ENCODE measurements at places on chromosomes 1 and 21.

DNA sequence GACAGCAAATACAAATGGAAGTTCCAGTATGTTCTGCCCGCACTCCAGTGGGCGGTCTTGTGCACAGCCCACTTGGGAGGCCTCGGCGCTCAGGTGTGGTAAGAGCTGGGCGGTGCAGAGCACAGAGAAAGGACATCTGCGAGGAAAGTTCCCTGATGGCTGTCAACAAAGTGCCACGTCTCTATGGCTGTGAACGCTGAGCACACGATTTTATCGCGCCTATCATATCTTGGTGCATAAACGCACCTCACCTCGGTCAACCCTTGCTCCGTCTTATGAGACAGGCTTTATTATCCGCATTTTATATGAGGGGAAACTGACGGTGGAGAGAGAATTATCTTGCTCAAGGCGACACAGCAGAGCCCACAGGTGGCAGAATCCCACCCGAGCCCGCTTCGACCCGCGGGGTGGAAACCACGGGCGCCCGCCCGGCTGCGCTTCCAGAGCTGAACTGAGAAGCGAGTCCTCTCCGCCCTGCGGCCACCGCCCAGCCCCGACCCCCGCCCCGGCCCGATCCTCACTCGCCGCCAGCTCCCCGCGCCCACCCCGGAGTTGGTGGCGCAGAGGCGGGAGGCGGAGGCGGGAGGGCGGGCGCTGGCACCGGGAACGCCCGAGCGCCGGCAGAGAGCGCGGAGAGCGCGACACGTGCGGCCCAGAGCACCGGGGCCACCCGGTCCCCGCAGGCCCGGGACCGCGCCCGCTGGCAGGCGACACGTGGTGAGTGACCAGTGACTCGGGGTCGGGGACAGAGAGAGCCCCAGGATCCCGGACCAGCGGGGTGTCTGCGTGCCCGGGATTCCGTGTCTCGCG is at the start of gene IL12RB2:
Gene IL12RB2 (plus strand): TSS at position 623 of the 810 bp plus-strand sequence. CDS start 12,496 bp downstream, outside the sequence.
- no peak for DNase-seq

- DNase-seq = no peak
Measured at GRCh38 chr1:174393885-174394284, 53.9 kb upstream of the GPR52 start.

DNA sequence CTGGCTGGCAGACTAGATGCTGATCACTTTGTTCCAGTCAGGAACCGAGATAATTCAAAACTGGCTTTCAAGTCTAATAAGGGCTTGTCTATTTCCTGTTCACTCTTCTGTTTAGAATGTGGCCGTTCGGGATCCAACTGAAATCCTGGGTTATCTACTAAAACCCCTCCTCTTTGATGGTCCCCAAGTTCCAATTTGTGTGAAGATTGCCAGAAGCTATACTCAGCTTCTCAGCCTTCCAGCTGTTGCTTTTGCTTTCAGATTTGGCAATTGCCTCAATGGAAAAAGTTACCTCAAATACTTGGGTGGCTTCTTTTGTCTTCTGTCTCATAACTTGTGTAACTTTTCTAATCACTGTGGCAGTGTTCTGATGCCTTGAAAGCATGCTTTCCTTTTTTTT is 43.7 kb downstream of the BTBD8 start:
- DNase-seq = no peak

GRCh38 chr1:70909262-70909822 is 138.3 kb downstream of the PTGER3 start:
- no peak for DNase-seq

- no peak for DNase-seq
Measured at GRCh38 chr1:44733365-44733764, 2.4 kb upstream of the RNU5D-1 start.

DNA sequence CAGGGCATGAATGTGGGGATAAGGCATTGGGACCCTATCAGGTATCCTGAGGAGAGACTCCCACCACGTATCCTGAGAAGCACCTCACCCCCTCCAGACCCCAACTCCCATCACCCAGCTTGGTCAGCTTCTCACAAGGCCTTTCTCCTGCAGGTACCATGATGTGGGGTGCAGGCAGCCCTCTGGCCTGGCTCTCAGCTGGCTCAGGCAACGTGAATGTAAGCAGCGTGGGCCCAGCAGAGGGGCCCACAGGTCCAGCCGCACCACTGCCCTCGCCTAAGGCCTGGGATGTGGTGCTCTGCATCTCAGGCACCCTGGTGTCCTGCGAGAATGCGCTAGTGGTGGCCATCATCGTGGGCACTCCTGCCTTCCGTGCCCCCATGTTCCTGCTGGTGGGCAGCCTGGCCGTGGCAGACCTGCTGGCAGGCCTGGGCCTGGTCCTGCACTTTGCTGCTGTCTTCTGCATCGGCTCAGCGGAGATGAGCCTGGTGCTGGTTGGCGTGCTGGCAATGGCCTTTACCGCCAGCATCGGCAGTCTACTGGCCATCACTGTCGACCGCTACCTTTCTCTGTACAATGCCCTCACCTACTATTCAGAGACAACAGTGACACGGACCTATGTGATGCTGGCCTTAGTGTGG is 1.3 kb downstream of the GPR3 start:
- DNase-seq = no peak

DNA sequence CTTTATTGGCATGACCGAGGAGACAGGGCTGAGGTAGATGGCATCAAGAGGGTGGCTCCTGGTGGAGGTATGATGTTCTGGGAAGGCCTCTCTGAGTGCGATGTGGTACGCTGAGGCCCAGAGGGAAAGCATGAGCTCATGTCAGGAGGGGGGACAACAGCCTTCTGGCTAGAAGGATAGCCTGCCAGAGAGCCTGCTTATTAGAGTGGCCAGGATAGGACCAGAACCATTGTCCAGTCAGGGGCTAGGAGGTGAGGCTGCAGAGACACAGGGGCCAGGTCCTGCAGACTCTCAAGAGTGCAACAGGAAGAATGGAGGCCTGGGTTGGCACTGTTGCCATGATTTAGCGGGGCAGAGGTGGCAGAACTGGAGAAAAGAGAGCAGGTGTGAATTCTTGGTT is 7.3 kb downstream of the ADARB1 start:
- no peak for DNase-seq

DNA sequence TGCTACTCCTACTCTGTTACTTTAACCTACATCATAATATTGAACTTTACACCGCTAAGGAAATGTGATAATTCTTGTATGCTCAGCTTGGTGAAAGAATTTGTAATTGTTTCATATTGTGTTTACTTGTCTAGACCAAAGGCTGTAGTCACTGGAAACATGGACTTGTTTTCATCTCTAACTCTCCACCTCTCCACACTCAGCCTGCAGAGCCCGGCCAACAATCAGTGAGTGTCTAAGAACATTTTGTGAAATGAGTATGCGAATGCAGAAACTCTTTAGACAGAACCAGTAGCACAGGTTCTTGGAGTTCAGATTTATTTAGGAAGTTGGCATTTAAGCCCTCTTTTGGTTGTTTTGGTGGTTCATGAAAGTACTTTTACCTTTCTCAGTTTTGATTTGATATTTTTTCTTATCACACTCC is 3.2 kb upstream of the RWDD3 start:
- no peak for DNase-seq

GRCh38 chr21:43299441-43300277 is 127.3 kb downstream of the SIK1 start:
- peak; percentile 75 for DNase-seq

DNA sequence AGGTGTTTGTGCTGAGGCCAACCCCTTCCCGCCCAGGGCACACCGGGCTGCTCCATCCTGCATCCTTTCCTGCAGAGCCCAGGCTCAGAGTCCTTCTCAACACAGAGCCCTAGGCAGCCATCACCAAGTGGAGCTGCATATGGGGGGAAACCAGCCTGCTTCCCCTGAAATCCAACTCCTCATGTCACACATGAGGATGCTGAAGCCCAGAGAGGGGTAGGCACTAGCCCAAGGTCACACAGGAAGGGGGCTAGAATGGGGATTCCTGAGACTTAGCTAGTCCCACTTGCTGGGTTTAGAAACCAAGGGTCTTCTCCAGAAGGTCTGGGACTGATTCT is 5.5 kb upstream of the TNFRSF1B start:
- no peak for DNase-seq

- no peak for DNase-seq
Measured at GRCh38 chr1:180041582-180041981, 87.0 kb downstream of the CEP350 start.

DNA sequence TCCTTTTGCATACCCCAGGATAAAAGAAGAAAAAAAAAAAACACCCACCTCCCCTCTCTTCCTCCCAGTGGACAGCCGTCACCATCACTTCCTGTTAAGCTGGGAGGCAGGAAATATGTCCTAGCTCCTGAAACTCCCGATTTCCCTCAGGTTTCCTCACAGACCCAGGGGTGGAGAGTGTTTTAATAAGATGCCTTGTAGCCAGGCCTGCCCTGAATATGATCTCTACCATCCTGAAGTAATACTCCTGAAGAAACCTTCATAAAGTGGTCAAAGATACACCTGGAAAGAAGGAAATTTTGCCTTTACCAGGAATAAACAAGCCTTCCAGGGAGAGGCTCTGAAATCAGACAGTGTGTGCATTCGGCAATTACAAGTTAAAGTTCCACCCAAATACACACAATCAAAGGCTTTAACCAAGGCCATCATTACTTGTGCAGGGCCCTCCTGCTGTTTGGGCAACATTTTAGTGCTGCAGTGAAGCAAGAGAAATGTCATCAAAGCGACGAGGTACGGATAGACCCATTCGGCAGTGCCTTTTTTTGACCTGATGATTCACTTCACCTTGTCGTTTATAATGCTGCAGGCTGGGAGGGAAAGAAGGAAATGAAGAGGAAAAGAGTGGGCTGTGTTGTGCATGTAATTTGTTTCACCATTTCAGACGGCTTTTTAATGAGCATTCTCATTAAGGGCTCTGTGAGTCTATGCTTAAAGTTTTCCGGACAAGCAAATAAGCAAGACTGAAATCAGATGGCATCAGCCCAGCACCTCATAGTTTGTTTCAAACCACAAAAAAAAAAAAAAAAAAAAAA is 41.0 kb upstream of the RASAL2 start:
- DNase-seq = no peak

- DNase-seq = no peak
Measured at GRCh38 chr1:245835386-245835785, 671.7 kb downstream of the SMYD3 start.

GRCh38 chr1:46171351-46171750 is 3.5 kb upstream of the TSPAN1 start:
- DNase-seq = no peak

GRCh38 chr1:226126824-226127569 is 59.5 kb downstream of the ACBD3 start:
- DNase-seq = peak; percentile 76

- no peak for DNase-seq
Measured at GRCh38 chr1:232529747-232530146, 100.2 kb downstream of the SIPA1L2 start.

- DNase-seq = no peak
Measured at GRCh38 chr1:116991171-116991845, 10.3 kb upstream of the CD101 start.

- DNase-seq = no peak
Measured at GRCh38 chr1:98870959-98871903, 133.4 kb downstream of the PLPPR5 start.

- DNase-seq = peak; percentile 81
Measured at GRCh38 chr1:1631782-1632420, at the start of gene MMP23B. Gene MMP23B, plus strand, starts transcription at chr1:1632173. Its CDS starts 46 bp downstream, at chr1:1632219.

- no peak for DNase-seq
Measured at GRCh38 chr21:24110846-24111245, 1496.4 kb downstream of the MRPL39 start.

GRCh38 chr1:33119532-33120217 is 38.7 kb downstream of the AZIN2 start:
- DNase-seq = no peak

- no peak for DNase-seq
Measured at GRCh38 chr1:112852276-112852675, 103.7 kb downstream of the SLC16A1 start.

DNA sequence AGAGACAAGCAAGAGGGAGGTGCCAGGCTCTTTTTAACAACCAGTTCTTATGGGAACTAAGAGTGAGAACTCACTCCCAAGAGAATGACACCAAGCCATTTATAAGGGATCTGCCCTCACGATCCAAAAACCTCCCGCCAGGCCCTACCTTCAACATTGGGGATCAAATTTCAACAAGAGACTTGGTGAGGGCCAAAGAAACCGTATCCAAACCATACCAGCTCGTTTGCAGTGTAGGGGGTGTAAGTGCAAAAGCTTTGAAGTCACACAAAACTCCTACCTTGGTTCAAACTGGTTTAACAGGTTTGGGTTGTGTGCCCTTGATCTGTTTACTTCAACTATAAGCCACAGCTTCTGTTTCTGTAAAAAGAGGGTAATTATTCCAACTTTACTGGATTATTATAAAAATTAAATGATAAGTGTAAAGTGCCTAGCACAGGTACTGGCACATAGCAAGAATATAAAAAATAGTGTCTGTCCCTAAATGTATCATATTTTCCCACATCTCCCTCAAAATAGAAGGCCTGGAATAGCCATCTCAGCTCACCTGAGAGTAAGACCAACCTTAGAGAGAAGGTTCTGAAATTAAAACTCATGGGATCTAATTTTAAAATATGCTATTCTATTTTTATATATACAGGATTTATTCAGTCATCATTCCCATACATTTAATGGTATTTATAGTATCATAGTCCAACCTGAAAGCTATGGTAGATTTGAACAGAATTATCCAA is 7.0 kb upstream of the USP25 start:
- DNase-seq = no peak

DNA sequence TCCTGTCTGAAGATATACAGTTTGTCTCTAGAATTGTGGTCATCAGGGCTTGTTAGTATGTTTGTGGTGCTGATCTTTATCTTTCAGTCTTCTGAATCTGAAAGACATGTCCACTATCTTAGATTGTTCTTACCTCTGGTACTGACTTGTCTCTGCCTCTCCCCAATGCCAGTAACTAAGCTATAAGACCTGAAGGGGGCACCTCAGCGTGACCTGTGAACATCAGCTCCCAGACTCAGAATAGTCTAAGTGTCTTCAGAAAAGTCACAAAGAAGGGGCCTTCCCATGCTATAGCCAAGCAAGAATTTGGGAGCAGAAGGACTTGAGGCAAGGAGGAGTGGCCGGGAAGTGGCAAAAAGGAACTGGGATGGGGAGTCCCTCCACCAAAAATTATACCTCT is 178.1 kb downstream of the NTNG1 start:
- DNase-seq = no peak

DNA sequence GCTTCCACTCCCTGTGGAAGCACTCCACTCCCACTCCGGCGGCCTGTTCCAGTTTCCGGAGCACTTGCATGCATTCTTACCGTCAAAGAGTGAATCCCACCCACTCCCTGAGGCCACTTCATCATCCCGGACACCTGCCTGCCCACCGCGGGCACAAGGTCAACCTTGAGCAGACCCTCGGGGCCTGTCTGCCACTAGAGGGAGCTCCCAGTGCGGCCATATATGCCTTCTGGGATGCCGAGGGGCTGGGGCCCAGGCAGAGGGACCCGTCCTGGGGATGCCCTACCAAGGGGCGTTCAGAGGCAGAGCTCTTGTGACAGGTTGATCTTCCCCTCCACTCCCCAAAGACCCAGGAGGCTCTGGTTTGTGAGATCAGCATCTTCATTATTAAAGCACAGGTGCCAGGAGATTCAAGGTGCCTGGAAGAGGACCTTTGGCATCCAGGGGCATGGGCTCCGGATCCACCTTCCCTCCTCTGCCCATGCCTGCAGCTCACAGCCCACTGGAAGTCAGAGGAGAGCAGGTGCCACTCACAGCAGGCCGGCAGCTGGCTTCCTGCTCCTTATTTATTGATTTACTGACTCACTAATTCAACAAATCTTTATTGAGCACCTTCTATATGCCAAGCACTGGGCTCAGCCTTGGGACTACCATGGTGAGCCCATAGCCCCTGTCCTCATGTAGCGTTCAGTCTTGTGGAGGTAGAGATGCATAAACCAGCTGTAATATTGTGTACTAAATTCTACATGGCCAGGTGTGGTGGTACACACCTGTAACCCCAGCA is 47.3 kb downstream of the UBIAD1 start:
- no peak for DNase-seq

- no peak for DNase-seq
Measured at GRCh38 chr1:94130851-94131595, 10.1 kb upstream of the ABCA4 start.
